ENCODE measurements at places on chromosomes 12 and 14.

DNA sequence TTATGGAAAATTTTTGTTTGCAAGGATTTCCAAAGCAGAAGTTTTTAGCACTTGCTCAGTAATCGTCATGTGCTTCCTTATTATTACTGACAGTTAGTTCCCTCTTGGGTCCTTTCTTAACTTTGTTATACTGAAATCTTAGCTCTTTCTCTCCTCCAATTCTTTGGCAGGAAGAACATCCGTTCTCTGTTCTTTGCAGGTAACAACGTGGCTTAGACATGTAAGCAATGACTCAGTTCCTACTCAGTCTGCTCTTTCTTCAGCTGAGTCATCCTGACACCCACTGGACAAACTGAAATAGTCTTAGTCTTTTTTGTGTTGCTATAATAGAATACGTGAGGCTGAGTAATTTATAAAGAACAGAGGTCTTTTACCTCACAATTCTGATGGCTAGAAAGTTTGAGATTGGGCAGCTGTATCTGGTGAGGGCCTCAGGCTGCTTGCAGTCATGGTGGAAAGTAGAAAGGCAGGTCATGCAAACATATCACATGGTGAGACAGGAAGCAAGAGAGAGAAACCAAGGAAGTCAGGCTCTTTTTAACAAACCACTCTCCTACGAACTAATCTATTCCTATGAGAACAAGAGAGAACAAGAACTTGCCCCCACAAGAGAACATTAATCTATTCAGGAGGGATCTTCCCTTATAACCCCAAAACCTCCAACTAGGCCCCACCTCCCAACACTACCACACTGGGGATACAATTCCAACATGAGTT lies 49.2 kb downstream of the TESPA1 start:
- peak; percentile 52 for DNase-seq

- DNase-seq = no peak
Observed at GRCh38 chr12:123659996-123660727, 10.8 kb upstream of the TCTN2 start.

DNA sequence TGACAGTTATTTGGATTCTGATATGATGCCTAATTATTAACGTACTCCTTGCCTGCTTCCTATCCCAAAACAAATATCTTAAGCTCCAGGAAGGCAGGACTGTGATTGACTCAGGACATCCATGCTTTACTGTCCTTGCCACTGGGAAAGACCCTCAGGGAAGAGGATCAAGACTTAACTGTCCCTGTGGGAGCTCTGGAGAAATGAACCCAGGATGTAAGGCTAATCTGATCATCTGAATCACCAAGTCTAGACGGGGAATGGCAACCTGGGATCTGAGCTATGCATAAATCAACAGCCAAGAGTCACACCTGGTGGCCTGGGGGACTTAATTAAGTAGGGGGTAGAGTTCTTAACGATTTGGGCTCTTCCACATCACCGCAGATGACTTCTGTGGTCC lies 153.2 kb upstream of the BCL2L14 start:
- no peak for DNase-seq

GRCh38 chr12:22657538-22657937 lies 32.6 kb downstream of the ETNK1 start:
- no peak for DNase-seq

- no peak for DNase-seq
Observed at GRCh38 chr14:102040153-102040552, 46.7 kb downstream of the HSP90AA1 start.

- DNase-seq = no peak
Observed at GRCh38 chr12:131448254-131448795, 262.6 kb upstream of the SFSWAP start.

DNA sequence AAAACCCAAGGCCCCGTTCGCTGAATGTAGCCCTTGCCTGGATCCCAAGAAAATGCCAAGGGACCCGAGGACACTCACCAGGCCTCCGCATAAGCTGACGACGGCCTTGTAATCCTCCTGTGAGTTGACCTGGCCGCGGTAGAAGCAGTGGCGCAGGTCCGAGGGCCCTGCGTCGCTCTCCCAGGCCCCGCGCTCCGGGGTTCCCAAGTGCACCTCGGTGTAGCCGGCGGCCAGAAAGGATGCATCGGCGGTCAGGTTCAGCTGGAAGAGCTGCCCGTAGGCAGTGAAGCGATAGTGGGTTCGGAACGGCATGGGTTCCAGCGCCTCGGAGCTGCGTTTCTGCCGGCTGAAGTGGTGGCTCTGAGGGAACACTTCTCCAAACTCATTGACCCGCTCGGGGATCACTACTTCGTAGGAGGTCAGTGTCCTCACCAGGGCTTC lies 1.2 kb downstream of the ADAMTS20 start:
- no peak for DNase-seq

DNA sequence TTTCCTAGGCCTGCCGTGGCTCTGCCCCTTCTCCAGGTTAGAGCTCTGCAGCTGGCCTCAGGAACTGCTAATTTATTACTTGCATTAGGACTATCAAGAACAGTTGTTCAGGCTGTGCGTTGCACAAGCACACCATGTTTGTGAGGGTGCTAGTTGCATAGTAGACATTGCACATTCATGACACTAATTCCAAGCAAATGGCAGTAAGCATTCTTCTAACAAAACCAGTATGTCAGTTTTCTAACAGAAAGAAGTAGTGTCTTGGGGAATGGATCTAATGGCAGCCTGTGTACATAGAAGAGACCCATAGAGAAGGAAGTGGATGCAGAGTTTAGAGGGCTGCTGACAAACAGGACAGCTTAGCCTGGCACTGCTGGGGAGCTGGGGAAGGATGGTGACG lies 53.9 kb downstream of the ERH start:
- no peak for DNase-seq

DNA sequence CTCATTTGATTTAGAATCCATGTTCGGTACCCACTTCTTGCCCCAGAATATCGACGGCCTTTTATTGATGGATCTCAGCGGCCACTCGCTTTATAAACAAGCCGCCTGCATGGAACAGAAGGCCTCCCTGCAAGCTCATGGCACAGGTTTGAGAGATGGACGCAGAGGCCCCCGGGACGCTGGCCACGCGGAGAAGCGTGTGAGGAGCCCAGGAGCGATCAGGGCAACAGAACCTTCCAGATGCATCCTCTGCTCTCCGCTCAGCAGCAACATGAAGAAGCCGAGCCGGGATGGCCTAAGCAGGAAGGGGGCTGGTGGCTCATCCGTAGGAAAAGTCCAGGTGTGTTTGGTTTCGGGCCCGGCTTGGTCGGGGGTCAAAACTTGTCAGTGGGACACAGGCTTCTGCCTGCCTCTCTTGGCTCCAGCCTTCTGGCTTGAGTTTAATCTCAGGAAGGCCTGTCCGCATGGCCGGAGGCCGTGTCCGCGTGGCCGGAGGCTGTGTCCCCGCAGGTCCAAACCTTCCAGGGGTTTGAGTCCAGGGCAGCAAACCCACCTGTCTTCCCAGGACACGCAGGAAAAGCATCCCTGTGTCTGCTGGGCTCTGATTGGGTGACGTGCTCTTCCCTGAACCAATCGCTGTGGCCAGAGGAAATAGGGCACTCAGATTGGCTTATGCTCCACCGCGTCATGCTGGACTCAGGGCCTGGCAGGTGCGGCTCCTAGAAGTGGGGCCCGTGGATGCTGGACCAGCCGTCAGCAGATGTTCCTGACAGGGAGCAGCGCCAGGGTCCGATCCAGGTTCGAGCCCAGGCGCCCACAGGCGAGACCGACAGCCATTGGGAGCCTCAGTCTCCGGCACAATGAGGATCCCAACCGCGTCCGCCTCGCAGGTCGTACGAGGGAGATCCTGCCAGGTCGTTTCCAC lies 65.0 kb downstream of the GALNT9 start:
- DNase-seq = no peak

All from MV-4-11 (cell line).